ENCODE measurements at places on chromosomes 13 and 19.

GRCh38 chr19:33157906-33158305, 26.0 kb downstream of the WDR88 start:
- DNase-seq = no peak

DNA sequence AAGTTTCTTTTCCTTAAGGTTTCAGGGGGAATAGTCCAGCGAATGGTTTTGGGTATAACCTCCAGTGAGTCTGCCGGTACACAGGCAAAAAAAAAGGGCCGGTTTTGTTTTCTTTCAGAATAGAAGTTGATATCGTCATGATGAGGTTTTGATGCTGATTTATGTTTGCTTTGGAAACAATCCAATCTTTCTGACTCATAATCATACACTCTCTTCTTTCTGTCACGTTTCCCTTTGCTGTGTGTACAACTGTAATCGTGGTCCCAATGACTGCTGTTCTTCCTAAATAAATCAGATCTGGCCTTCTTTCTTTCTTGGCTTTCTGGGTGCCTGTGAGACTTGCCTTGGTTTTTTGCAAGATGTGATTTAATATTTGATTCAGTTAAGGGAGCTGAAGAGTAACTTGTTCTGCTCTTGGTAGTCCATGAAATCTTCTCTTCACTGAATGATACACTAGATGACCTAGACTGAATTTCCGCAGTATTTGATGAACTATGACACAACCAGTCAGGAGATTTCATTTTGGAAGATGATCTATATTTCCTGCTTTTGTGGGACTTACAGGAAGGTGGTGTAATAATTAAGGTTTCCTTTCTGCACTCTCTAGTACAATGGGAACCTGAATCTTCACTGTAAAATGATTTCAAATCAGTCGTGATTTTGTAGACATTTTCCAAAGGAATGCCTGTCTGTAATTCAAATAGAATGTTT, 34.9 kb upstream of the METTL21C start:
- DNase-seq = peak; percentile 18

DNA sequence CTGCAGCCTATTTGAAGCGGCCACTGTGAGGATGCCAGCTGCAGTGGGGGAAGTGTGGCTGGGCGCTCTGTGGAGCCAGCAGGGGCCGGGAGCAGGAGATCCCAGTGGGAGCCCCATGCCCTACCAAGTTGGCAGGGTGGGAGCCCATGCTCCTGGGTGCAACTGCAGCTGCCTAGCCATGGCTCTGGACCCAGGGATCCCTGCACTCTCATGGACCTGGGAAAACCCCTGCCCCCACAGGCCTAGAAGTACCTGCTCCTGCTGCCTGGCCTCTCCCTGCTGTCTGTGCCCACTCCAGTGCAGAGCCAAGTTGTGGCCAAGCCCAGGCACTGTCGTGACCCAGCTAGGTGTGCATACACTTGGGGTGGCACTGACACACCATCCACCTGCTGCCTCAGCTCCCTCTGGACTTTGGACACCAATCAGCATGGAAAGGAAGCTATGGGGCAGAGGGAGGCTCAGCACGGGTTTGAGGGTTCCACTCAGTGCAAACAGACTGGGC, 20.9 kb downstream of the LIG4 start:
- DNase-seq = no peak

- no peak for DNase-seq
Measured at GRCh38 chr19:42198676-42199439, 18.6 kb downstream of the DEDD2 start.

- DNase-seq = no peak
Measured at GRCh38 chr13:79935121-79935520, 405.8 kb downstream of the SPRY2 start.

- no peak for DNase-seq
Measured at GRCh38 chr13:51827254-51827653, 17.7 kb downstream of the TMEM272 start.

- no peak for DNase-seq
Measured at GRCh38 chr13:105116966-105117365, 1418.5 kb downstream of the EFNB2 start.

- no peak for DNase-seq
Measured at GRCh38 chr19:48907671-48908070, 7.6 kb downstream of the NUCB1 start.

- DNase-seq = no peak
Measured at GRCh38 chr13:47845981-47846380, 155.1 kb downstream of the SUCLA2 start.

DNA sequence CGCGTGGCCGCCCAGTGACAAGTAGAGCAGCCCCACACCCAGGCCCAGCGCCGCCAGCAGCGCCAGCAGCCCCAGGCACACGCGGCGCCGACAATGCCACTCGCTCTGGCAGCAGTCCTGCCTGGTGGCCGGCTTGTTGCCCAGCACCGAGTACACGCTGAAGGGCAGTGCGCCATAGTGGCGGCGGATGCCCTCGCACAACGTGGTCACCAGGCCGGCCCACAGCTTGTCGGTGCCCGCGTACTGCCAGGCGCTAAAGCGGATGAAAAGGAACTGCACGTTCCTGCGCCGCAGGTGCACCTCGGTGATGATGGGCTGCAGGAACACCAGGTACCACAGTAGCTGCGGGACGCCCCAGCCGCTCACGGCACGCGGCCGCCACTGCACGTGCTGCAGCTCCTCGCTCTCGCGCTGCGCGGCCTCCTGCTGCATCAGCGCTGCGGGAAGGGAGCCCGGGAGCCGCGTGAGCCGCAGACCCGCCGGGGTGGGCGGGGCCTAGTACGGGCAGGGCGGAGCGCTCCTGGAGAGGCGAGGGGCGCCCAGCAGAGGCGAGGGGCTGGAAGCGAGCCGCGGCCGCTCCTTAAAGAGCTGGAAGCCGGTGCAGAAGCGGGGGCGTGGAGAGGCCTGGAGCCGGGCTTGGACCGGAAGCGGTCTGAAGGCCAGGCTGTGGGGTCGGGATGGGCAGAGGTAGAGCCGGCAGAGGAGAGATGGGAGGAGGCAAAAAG, 7.3 kb downstream of the NKPD1 start:
- no peak for DNase-seq

DNA sequence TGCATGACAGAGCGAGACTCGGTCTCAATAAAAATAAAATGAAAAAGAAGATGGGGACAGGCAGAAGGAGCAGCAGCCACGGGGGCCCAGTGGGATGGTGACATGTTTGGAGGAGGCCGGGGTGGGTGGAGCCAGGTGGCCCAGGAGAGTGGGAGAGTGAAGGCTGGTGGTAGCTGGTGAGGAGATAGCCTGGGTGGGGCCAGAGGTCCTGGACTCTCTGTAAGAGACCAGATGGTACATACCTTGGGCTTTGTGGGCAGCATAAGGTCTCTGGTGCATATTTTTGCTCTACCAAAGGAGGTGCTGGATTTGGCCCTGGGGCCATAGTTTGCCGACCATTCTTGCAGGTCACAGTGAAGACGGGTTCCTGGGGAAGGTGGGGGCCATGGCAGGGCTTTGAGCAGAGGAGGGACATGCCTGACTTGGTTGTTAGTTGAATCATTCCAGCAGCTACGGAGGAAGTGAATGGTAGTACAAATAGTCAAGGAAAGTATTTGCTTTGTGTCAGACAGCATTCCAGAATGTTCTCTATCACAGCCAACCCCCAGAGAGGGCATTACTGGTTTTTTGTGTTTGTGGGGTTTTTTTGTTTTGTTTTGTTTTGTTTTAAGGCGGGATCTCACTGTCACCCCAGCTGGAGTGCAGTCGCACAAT, 69.1 kb downstream of the ARHGEF18 start:
- DNase-seq = no peak

GRCh38 chr13:112213467-112214255, 146.7 kb downstream of the SOX1 start:
- DNase-seq = no peak

DNA sequence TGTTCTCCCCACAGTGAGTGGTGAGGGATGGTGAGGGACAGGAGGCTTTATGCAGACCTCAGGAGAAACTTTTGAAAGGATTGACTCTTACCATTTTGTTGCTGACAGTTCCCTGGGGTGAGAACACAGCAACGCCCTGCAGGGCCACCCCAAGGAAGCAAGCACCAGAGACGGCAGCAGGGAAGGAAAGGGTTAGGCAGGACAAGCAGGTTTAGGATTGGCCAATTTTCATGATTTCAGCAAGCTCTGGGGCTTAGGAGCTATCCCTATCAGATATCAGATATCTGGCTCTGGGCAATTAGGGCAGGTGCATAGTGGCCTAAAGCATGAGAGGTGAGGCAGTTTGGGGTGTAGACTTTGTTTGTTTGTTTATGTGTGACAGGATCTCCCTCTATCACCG, 87.0 kb upstream of the LSM14A start:
- DNase-seq = no peak

- DNase-seq = no peak
Measured at GRCh38 chr13:98941536-98941935, 36.3 kb downstream of the DOCK9 start.

GRCh38 chr19:585551-586110, 4.0 kb upstream of the HCN2 start:
- DNase-seq = no peak

DNA sequence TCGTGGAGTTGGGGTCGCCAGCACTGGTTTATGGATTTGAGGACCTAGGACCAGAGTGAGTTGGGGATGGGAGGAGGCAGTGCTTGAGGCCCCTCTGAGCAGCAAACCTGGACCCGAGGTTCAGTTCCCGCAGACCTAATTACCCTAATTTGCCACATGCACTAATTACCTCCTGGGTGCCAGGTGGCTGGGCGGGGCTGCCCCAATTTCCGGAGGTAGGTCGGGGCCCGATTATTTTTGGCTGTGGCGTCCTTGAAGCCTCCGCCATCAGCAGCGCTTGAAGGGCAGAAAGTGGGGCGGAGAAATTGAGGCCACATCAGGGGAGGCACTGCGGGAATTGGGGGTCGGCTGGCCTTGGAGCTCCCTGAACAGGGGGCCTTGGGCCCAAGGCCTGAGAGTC, 5.9 kb upstream of the HOMER3 start:
- DNase-seq = no peak

DNA sequence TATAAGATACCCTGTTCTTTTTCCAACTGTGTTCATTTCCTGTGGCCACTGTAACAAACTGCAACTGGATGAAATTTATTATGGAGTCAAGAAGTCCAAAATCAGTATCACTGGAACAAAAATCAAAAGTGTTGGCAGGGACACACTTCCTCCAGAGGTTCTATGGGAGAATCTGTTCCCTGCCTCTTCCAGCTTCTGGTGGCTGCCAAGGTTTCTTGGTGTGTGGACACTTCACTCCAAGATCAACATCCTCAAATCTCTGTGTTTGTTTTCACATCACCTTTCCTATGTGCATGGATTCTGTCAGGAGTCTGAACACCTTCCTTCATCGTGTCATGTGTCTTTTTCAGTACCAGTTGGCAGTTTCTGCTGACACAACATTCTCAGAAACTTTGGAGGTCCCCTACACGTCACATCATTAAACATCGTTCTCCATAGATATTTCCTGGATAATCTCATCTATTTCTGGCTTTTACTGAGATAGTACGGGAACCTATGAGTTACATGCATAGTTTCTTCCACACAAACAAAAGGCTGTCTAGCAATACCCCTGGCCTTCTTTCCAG, 15.2 kb upstream of the EFNB2 start:
- no peak for DNase-seq
